Stimulated activated CD8-positive, alpha-beta memory T cell treated with anti-CD3 and anti-CD28 coated beads, Interleukin-4, amount 100 ng/mL, for 24 hours (primary cell): ENCODE measurements at places on chromosomes 5 and 9.

GRCh38 chr9:109652112-109652511 is 127.9 kb upstream of the PALM2AKAP2 start:
- DNase-seq: no peak

GRCh38 chr5:125491986-125492492 is 745.6 kb upstream of the ZNF608 start:
- no peak for DNase-seq

GRCh38 chr5:74772359-74772758 is 5.3 kb downstream of the NSA2 start:
- no peak for DNase-seq

GRCh38 chr5:13508559-13508958 is 435.9 kb downstream of the DNAH5 start:
- DNase-seq: no peak

- no peak for DNase-seq
Measured at GRCh38 chr9:119501374-119501773, 132.1 kb upstream of the BRINP1 start.

- no peak for DNase-seq
Measured at GRCh38 chr5:83917261-83917908, 196.7 kb upstream of the HAPLN1 start.

- no peak for DNase-seq
Measured at GRCh38 chr5:96716007-96716406, 53.8 kb downstream of the CAST start.

- DNase-seq: no peak
Measured at GRCh38 chr9:84966876-84967830, 297.6 kb downstream of the NTRK2 start.

GRCh38 chr5:60354311-60354710 is 345.7 kb downstream of the DEPDC1B start:
- no peak for DNase-seq

DNA sequence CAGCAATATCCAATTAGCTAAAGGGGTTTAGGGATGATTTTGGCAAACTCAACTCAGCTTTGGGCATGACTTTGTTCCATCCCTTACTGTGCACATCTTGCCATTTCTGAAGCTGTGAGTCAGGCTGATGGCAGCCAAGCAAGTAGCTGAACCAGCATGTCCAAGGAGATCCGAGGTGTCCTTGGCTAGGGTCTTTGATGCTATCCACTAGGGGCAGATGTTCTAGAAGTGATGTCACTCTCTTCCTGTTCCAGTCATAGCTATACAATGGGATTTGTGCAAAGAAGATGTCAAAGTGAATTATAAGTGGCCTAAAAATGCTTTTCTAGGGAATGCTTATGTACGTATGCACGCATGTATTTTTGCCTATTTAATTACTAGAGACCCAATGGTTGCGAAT is 160.8 kb upstream of the PAPPA start:
- no peak for DNase-seq

GRCh38 chr5:92922231-92922967 is 658.6 kb downstream of the NR2F1-AS1 start:
- no peak for DNase-seq

GRCh38 chr9:2686911-2687310 is 30.4 kb upstream of the KCNV2 start:
- DNase-seq: no peak

- DNase-seq: no peak
Measured at GRCh38 chr9:6644346-6645104, 1.0 kb downstream of the GLDC start.

GRCh38 chr9:125407974-125408900 is 146.6 kb downstream of the GAPVD1 start:
- DNase-seq: peak; percentile 68
